Mesothelial cell of epicardium (in vitro differentiated cells): ENCODE measurements at places on chromosomes 2 and 18.

- DNase-seq: no peak
Measured at GRCh38 chr2:15799432-15799827, 140.9 kb upstream of the MYCN start.

DNA sequence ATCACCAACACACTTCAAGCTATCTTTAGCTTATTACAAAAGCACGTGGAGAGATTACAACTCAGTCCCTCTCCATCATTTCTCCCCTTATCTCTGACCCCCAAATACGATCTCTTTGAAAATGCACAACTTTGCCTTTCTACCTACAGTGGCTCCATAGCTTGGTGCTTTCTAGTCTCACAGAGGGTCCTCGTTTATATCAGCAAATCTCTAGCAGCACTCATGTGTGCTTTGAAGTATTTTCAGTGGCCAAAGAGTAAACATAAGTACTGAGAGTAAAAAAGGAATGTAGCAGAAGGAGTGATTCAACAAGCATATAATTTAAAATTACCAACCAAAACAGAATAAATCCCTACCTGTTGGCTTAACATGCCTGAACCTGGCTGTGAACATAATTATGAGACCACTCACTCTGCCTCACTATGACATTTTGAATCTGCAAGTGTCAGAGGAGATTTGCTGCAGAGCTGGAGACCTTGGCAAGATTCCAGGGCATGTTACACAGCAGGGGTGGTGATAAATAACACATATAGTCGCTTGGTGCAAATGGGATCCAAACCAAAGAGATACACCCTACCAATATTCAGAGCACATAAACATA is 54.6 kb downstream of the LAMA3 start:
- DNase-seq: no peak

GRCh38 chr2:44962176-44962695 is 20.7 kb downstream of the SIX3 start:
- DNase-seq: no peak

- no peak for DNase-seq
Measured at GRCh38 chr2:239543702-239544101, 142.9 kb upstream of the HDAC4 start.

- DNase-seq: no peak
Measured at GRCh38 chr2:60484133-60484645, 69.3 kb downstream of the BCL11A start.

DNA sequence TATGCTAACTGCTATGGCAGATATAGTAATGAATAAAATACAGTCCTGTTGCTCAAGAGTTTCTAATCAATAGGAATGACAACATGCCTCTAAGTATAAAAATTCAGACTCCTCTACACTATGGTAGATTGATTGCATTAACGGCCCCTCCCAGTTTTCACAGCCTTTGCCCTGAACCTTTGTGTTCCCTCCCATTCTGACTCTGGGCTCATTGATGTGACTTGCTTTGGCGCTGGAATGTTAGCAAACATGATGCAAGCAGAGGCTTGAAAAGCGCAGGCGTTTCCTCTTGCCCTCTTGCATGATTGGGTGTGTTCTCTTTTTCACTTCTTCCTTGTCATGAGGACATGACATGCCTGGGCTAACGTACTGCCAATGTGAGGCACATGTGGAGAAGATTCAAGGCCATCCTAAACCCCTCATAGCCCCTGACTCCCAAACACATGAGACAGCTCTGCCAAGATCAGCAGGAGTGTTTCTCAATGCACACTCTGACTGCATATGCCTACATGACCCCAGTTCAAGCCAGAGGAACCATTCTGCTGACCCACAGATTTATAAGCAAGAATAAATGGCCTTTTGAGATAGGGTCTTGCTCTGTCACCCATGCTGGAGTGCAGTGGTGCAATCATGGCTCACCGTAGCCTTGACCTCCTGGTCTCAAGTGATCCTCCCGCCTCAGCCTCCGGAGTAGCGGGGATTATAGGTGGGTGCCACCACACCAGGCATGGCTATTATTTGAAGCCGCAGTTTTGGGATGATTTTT is 49.7 kb upstream of the CD28 start:
- no peak for DNase-seq

DNA sequence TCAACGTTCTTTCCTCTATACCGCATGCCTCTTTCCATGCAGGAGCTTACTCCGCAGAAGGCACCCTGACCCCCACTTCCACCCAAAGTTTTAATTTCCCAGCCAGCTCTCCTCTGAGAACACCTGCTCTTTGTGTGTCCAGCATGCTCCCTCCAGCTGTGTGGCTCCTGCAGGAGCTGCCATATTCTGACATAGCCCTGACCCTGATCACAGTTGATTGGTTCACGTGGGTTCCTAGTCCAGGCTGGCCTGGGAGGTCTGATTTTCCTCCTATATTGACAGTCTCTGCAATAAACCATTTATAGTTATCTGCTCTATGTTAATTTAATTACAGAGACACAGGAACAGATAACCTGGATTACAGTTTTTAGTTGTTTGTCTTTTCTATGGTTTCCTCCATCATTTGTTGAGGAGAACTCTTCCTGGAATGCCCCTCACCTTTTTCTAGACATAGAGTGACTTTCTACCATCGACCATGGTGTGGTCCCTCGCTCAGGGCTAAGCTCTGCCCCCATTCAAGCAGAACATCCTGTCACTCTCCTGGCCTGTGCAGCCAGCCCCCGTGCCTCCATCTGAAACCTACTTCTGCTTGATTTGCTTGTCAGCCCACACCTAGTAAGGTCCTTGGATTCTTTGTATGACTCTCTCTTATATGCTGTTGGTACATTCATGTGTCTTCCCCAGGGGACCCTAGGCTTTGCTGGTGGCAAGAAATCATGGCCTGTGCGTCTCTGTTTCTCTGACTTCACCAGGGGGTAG is 231.5 kb downstream of the LPIN1 start:
- no peak for DNase-seq

- peak; percentile 23 for DNase-seq
Measured at GRCh38 chr18:63366213-63367052, 573 bp downstream of the KDSR start.

- DNase-seq: no peak
Measured at GRCh38 chr18:48027401-48027963, 97.0 kb upstream of the SMAD2 start.

- no peak for DNase-seq
Measured at GRCh38 chr2:144937910-144938709, 418.2 kb upstream of the ZEB2 start.

GRCh38 chr2:100291152-100291970 is 30.9 kb downstream of the LONRF2 start:
- no peak for DNase-seq

DNA sequence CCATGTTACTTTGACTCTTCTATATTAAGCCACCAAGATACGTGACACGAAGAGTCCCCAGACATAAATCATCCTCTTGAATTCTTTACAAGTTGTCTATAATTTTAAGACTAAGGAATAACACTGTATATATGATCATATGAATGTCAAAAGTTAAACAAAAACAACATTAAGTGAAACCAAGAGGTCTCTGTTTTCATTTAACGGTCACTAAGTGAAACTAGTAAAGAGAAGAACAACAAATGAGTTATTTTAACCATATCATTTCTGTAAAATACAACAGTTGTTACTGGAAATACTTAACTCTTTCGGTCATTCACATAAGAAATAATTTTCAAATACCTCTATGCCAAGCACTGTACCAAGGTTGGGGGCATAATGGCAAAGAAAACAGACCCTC is 45.7 kb upstream of the STK17B start:
- DNase-seq: no peak

DNA sequence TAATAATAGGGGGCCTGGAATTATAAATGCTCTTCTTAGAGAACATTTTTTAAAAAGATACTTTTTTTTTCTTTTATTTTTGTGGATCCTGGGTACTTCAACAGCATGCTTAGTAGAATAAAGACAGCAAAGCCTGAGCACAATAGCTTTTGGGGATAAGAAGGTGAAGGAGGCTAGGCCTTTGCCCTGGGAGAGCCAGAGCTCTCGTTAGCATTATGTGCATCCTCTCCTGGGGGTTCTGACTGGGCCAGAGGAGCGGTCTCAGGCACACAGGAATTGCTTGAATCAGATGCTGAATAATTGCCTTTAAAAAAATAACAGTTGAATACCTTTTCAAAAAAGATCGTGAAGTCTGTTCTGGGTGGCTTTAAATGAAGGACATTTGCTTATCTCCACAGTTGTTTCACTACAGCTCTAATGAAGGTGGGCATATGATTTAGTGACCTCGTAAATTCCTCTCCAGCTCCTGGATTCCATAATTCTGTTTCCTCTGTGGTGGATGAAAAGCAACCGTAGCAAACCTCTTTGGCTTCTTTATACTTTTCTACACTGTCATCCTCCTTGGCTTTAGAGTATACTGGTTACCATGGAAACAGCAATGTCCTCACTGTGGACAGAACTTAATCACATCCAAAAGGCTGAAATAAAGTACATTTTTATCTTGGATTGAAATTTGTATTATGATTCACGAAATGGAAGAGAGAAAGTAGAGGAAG is 133.8 kb downstream of the MAIP1 start:
- no peak for DNase-seq

GRCh38 chr2:240932001-240932723 is 26.0 kb downstream of the CROCC2 start:
- DNase-seq: peak; percentile 14

DNA sequence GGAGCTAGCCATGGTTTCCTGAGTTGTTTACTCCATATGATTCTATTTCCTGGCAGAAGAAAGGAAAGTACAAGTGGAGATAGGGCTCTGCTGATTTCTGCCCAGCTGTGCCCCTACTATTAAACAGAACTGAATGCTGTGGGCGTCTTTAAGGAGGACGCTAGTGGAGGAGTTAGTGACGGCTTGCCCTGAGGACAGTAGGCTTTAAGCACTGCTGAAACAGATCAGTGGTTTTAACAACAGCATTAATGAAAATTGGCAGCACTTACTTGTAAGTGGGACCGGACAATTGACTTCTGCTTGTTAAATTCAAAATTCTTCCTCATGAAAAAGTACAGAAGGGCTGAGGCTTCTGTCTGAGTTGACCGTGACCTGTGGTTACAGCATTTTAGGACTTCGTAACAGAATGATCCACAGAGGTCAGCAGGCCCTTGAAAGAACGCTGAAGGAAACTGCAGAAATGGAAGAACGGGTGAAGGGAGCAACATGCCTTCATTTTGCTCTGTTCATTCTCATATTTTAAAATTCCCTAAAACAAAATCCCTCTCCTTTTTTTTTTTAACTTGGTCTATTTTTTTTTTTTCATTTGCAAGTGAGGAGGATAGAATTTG is 80.6 kb upstream of the CCDC195 start:
- DNase-seq: no peak
